ENCODE measurements at places on chromosomes 16 and 17. TPM values are rescaled to one million over a fixed set of nuclear protein-coding genes. Genes with fewer than 3 reads are reported as not detected.

- DNase-seq = no peak
Observed at GRCh38 chr17:18176176-18176575, 7.5 kb upstream of the ALKBH5 start.

- DNase-seq = no peak
Observed at GRCh38 chr17:77465358-77466041, 324.7 kb downstream of the SEC14L1 start.

DNA sequence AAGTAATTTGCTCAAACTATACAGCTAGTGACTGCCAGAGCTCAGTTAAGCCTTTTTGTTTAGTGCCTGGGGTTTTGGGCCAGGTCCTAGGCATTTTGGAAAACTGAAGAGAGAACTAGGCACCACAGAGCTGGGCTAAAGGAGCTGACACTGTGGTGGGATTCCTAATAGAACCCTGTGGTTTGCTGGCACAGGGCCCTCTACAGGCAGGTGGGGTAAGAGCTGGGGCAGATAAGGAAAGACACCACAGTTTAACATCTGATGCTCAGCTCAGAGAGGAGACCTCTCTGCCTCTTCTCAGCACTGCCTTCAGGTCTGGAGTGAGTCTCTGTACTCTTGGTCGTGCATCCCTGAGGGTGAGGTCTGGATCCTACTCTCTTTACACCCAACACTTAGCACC lies 121.2 kb downstream of the SNX11 start:
- DNase-seq = peak; percentile 60

DNA sequence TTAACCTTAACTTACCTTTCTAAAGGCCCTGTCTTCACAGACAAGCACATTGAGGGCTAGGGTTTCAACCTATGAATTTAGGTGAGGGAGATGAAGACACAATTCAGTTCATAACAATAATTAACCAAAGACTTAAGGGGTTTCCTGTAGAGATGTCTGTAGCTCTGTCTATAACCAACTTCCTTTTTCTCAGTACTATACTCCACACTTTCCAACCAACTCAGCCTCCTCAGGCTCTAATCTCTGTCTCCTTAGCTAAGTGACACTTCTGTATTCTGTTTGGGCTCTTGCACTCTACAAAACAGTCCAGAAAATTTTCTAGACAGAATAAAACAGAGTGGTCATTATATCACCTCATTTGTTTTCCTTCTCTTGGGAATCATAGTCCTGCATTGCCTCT lies 25.8 kb downstream of the CAPNS2 start:
- no peak for DNase-seq

- no peak for DNase-seq
Observed at GRCh38 chr17:31072186-31072585, 22.6 kb upstream of the NF1 start.

ACSM2B gene
- not detected for total RNA-seq

GSDMA gene
- total RNA-seq = not detected

MYL11 gene
- 0.80 TPM for total RNA-seq
